HFF-Myc (cell line): ENCODE measurements at places on chromosomes 11 and 22.

DNA sequence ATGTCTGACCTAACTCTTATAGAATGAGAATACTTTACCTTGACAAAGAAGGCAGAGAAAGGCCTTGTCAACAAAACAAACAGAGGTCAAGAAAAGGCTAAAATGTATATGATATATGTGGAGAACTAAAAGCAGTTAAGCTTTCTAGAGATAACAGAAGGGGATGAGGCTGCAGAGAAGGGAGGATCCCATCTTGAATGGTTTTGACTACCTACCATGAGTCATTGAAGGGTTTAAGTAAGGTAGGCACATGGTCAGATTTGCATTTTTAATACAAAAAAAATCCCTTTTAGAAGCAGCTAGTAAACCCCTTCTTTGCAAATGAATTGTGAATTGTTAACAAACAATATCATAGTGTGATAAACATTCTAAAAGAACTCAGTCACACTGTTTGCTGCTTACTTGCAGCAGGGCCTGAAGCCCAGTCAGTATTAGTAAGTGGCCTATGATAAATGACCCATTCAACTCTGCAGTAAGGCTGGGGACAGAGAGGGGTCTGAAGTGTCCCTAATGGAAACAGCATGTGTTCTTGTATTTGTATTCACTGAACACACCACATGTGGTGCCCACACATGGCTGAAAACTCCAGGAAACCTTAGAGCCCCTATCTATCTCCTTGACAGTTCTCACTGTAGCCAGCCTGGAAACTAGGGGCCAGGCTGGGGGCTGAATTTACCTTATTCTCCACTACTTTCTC, 328.8 kb upstream of the PITPNB start:
- no peak for DNase-seq

GRCh38 chr22:32541481-32541880, 66.9 kb downstream of the FBXO7 start:
- DNase-seq = no peak

DNA sequence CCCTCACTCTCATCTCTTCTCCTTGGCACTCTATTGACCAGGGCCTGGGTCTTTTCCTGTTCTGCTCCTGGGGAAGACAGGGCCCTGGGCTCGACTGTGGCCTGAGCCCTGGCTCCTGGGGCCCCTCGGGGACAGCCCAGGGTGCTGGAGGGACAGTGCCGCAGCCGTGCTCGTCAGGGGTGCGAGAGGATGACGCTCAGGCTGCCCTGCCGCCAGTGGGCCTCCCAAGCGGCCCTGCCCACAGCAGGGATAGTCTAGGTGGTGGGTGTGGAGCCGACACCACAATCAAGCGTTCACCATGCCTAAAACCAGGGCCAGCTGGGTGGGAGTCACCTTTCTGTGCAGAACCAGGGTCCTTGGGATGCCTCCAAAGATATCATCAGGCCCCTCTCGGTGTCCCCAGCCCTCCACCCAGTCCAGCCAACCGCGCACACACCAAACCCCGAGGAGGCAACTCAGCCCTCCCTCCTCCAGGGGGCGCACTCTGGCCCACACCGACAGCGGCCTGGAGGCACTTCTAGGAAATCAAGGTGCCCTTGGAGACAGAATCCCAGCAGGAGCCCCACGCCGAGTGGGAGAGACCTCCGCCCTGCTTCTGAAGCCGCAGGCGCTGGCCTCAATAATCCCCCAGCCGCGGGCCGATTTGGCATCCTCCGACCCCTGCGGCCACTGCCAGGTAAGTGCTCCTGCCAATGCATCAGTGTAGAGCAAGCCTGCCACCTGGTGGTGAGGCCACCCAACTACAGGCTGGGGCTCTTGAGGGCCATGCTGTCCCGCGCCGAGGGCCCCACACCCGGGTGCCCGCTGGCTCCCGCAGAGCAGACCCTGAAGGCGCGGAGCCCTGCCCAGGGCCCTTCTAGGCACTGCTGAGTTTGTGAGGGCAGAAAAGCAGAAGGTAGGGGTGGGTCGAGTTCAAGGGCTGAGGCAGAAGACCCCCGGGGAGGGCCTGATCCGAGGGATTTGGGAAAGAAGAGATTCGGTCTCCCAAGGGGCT, 496.4 kb downstream of the BUD13 start:
- DNase-seq = no peak

- no peak for DNase-seq
These were observed 6.1 kb downstream of the P2RY2 start for GRCh38 chr11:73223998-73224730.

- DNase-seq = no peak
These were observed 8.2 kb downstream of the ARRB1 start for GRCh38 chr11:75342966-75343870.

GRCh38 chr11:18001191-18001590, 11.7 kb downstream of the SERGEF start:
- DNase-seq = peak; percentile 70

- DNase-seq = no peak
These were observed 87.2 kb downstream of the LARGE2 start for GRCh38 chr11:46009647-46010046.

- no peak for DNase-seq
These were observed 25.1 kb upstream of the USP47 start for GRCh38 chr11:11816511-11817314.

DNA sequence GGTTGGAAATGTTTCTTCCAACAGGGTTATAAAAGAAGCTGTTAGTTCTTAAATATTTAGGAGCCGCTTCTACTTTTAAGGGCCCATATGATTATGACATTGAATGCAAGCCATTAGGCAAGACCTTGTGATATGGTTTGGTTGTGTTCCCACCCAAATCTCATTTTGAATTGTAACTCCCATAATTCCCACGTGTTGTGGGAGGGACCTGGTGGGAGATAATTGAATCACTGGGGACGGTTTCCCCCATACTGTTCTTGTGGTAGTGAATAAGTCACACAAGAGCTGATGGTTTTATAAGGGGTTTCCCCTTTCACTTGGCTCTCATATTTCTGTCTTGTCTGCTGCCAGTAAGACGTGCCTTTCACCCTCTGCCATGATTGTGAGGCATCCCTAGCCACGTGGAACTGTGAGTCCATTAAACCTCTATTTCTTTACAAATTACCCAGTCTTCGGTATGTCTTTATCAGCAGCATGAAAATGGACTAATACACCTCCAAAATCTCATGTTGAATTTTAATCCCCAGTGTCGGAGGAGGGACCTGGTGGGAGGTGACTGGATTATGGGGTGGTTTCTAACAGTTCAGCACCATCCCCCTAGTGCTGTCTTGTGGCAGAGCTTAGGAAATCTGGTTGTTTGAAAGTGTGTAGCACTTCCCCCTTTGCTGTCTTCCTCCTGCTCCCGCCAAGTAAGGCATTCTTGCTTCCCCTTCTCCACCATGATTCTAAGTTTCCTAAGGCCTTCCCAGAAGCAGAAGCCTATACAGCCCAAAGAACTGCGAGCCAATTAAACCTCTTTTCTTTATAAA, 4.3 kb downstream of the CD59 start:
- no peak for DNase-seq

- no peak for DNase-seq
These were observed 19.4 kb upstream of the ACCSL start for GRCh38 chr11:44028401-44028800.

- no peak for DNase-seq
These were observed 232.9 kb downstream of the BUD13 start for GRCh38 chr11:116539836-116540418.

- no peak for DNase-seq
These were observed 507.8 kb upstream of the CNTN5 start for GRCh38 chr11:98512938-98513337.

DNA sequence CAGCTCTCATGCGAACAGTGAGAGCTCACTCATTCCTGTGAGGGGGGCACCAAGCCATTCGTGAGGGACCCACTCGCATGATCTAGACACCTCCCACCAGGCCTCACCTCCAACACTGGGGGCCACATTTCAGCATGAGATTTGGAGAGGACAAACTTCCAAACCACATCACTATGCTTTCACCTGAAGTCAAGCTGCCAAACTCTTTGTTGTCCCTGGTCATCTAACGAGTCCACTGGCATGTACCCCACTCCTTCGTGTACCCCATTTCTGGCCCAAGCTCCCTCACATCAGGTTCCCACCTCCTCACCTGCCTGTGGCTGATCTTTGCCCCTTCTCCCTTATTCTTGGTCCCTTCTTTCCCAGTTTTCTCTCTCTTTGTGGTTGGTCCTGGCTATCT, 198.9 kb downstream of the ADAMTS15 start:
- DNase-seq = no peak

GRCh38 chr11:58926251-58926650, 13.0 kb upstream of the GLYATL1 start:
- no peak for DNase-seq

GRCh38 chr22:50017701-50018224, 5.2 kb upstream of the IL17REL start:
- no peak for DNase-seq

DNA sequence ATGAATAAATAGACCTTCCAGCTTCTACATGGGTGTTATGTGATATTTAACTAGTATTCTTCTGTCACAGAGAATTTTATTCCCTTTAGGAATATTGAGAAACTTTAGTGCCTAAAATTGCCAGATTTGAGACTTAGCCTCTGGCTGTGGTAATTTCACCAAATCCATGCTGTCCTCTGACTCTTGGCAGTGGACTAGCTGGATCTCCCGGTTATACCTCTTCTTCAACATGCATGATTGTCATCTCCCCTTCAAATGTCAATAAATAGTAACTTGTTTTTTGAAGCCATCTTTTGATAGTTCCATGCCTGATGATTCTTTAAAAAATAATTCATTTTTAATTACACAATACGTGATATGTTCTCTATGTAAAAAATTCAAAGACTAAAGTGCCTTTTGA, 8.4 kb downstream of the AQP11 start:
- DNase-seq = no peak

DNA sequence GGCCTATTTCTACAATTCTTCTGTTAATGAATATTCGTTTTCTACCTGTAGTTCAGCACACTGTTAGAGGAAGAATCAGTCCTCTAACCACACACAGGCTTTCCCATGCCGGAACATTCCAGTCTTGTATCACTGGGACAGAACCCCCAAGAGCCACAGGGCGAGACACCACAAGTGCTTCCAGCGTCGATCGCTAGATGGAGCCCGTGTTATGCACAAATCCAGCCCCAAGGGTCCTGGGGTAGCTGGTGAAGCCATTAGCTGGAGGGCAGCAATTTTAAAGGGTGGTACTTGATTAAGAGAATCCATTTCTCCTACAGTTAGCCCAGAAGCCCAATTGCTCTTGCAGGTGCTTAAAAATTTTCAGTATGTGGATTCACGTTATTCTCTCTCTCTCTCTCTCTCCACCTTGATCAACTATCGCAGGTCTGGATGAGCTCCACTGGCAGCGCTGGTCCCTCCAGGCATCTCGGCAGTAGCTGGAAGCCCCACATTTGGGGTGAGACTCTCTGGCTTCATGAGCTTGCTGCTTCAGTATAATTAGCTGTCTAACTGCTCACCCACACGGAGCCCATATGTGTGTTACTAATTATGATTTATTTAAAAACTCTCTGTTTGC, 148.2 kb upstream of the SNX19 start:
- DNase-seq = peak; percentile 52

- DNase-seq = no peak
These were observed 4.6 kb downstream of the FGF19 start for GRCh38 chr11:69699213-69699612.

GRCh38 chr11:31806186-31806927, 4.8 kb downstream of the PAX6 start:
- DNase-seq = no peak

DNA sequence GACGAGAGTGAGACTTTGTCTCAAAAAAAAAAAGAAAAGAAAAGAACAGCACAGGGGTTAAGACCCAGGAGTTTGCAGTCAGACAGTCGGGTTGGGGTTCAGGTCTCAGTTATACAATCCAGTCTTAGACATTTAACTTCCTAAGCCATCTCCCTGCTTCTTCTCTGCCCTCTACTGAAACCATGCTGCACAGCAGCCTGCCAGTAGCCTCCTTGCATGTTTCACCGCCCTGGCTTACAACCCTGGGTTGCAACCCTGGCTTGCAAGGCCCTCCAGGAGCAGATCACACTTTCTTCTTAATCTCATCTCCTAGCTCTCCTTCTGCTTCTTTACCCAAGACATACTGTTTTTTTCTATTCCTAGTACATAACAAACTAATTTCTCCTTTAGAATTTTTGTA, 5.9 kb upstream of the B3GAT3 start:
- DNase-seq = no peak

GRCh38 chr11:134987822-134988221, 575.8 kb upstream of the B3GAT1 start:
- DNase-seq = no peak

DNA sequence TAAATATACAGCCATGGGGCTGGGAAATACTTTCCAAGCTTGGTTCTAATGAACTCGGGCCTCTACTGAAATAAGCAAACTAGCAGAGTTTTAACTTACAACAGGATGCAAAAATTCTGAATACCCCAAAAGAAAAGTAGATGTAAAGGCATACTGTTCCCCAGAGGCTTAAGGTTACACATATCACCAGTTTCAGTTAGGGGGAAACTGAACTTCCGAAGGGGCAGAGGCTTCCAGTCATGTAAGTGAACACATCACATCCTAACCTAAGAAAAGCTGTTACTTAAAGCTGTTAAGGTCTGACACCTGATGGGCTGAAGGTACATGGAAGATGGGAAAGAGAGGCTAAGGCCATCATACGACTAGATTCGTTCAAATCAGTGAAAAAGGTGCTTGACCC, 2.3 kb downstream of the GAB2 start:
- DNase-seq = no peak

DNA sequence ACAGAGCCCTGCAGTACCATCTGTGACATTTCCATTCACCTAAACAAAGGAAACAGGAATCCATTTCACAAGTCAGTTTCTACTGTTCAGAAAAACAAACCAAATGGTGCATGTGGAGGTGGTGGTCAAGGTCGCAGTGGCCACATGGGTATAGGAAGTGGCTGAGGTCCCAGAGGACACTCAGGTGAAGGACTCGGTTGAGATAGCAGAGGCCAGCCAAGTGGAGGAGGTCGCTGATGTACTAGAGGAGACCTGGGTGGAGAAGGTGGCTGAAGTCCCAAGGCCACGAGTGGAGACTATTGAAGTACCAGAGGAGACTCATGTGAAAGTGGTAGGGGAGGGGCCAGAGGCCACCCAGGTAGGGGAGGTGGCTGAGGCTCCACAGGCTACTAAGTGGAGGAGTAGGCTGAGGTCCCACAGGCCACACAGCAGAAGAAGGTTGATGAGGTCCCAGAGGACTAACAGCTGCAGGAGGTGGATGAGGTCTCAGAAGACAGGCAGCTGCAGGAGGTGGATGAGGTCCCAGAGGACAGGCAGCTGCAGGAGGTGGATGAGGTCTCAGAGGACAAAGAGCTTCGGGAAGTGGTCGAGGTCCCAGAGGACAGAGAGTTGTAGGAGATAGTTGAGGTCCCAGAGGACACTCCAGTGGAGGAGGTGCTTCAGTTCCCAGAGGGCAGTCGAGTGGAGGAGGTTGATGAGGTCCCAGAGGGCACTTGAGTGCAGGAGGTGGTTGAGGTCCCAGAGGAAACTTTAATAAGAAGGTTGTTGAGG, 40.2 kb downstream of the ZNF195 start:
- DNase-seq = no peak

- DNase-seq = no peak
These were observed 42.3 kb downstream of the PC start for GRCh38 chr11:66915866-66916265.

DNA sequence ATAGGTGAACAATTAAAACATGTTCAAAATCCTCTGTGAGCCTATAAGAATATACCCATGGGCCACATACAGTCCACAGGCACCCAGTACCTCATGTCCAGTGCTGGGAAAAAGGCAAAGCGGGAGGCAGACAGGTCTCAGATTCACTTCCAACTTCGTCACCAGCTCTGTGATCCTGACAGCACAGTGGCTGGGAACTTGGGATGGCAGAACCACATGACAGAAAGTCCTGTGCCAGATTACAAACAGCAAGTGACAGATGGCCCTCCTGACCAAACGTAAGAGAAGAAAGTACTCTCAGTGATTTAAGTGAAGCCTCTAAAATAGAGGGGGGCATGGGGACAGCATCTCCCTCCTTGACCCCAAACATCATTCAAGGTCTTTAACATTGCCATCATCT, 5.8 kb downstream of the SLC1A2 start:
- DNase-seq = no peak
